ENCODE measurements at places on chromosomes 16 and 17.
A peak's percentile ranks its signal among the peaks of the same experiment; 100 is the strongest.

DNA sequence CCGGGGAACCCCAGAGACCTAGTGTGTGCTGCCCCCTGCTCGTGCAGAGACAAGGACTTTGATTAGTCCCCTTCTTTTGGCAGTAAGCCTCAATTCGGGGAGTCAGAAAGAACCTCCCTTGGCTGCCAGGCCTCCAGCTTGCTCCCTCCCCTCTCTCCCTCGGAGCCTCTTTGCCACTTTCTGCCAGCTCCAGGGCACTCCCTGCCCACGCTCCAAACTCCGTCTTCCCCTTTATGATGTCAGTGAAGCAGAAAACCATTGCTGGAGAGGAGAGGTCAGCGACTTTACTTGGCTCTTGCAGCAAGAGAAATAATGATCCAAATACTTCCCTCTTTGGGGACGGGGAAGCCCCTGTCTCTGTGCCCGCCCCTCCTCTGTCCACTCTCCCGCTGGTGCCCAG is 28.1 kb downstream of the TTYH2 start:
- DNase-seq, result no peak

- peak; percentile 87 for DNase-seq
Measured at GRCh38 chr16:16021988-16022682, 72.7 kb downstream of the ABCC1 start.

- DNase-seq, result no peak
Measured at GRCh38 chr16:1174477-1175357, 21.8 kb downstream of the CACNA1H start.

DNA sequence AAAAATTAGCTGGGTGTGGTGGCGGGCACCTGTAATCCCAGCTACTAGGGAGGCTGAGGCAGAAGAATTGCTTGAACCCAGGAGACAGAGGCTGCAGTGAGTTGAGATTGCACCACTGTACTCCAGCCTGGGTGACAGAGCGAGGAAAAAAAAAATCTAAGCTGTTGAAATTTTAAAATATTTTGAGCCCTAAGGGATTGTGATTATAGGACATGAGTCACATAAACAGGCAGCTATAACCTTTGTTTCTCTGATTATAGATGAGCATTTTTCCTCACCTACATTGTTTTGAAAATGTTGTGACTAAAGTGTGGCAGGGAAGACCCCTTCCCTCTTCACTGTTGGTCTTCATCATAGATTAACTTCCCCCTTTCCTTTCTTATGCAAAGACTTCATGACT is 135.5 kb downstream of the MGAT5B start:
- DNase-seq, result no peak

GRCh38 chr17:78665952-78666920 is 89.0 kb upstream of the DNAH17 start:
- DNase-seq, result no peak

DNA sequence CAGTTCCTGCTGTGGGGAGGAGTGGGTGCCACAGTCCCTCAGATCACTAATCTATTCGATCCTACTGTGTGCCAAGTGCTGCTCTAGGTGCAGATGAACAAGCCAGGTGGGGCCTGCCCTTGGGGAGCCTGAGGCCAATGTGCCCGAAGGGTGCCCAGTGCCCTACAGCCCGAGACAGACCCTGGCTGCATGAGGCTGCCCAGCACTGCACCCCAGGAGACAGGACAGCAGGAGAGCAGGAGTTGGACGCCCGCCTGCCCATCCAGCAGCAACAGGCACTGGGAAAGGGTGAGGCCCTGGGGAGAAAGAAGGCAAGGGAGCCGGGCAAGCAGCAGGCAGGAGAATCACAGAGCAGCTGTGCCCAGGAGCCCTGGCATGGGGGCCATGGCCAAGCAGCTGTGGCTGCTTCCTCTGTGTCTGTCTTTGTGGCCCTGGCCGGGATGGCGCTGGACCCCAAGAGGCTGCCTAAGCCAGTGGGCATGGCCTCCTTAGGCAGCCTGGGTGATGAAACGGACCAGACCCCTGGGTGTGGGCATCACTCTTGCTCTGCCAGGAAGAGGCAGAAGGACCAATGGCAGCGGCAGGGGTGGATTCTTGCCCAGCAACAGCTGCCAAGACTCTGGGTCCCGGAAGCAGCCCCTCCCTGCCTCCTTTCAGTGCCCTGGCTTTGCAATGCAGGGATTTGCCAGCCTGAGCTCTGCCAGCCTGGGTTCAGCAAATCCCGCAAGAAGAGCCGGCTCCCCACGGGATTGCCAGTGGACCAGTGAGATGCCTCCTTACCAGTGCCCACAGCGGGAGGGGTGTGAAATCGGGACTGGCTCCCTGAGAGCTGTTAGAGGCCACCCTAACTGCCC is 179.6 kb upstream of the TNRC6C start:
- no peak for DNase-seq

DNA sequence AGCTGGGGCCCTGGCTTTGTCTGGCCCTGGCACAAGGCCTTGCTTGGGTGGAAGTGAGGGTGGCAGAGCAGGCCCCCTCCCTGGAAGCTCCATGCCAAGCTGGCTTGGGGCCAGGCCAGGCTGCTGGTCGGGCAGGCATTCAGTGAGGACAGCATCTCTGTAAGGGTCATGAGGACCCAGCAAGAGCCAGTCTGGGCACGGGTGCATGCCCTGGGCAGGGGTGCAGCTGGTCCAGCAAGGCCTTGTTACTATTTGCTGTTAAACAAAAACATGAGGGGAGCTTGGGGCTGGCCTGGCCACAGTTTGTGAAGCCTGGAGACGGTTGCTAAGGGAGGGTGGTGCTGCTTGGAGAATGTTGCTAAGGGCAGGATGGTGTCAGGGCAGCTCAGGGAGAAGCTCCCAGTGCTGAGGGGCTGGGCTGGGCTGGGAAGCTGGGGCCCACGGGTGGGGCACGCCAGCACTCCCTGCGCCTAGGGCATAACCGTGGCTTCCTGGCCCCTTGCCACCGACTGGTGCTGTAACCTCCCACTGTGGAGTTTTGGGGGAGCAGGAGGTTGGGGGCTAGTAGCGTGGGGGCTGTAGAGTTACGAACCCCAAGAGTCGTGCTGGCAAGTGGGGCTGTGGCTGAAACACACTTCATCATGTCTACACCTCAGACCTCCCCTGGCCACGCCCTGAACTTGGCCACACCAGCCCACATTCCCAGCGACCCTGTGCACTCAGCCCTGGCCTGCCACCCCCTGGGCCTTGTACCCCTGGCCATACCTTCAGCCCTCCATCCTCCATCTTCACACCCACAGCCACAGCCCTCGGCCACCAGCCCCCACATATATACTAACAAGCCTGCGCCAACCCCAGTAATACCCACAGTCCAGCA is 1.6 kb downstream of the TPPP3 start:
- DNase-seq, result peak; percentile 14

Data from SW 1271 (cell line).